CD4-positive, alpha-beta T cell treated with Interleukin-12 subunit alpha and Interleukin-12 subunit beta, for 1 hour (primary cell): ENCODE measurements at places on chromosomes 3 and 15.

DNA sequence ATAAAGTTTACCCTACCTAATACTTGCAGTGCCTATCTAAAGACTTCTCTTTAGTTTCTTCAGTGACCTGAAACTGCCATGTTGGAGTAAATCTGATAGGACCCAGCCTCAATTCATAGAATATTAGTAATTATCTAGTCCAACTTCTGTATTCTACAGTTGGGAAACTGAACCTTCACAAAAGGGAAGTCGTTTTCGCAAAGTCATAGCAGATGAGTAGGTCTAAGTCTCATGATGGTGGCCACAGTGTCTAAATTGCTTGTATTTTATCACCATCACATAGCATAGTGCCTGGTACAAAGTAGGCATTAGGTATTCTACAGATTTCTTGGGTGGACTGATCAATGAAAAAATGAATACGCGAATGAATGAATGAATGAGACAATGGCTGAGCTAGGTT, 8.4 kb downstream of the GMNC start:
- no peak for DNase-seq

- DNase-seq = no peak
Measured at GRCh38 chr3:155179437-155179827, 99.3 kb downstream of the MME start.

DNA sequence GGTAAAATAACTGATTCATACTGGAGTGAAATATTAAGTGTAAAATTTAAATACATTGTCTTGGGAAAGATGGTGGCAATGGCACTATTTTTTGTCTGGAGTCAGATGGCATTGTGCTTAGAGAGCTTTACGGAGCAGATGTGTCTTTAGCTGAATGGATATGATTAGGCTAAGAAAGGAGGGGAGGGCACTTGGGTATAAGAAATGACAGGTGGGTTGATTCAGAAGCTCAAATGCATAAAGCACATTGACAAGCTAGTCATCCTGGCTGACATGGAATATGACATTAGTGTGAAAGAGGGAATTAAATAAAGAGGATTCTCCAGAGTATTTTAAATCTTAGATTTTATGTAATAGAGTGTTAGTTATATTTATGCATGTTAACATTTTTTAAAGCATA, 570.1 kb upstream of the CBLB start:
- DNase-seq = no peak

DNA sequence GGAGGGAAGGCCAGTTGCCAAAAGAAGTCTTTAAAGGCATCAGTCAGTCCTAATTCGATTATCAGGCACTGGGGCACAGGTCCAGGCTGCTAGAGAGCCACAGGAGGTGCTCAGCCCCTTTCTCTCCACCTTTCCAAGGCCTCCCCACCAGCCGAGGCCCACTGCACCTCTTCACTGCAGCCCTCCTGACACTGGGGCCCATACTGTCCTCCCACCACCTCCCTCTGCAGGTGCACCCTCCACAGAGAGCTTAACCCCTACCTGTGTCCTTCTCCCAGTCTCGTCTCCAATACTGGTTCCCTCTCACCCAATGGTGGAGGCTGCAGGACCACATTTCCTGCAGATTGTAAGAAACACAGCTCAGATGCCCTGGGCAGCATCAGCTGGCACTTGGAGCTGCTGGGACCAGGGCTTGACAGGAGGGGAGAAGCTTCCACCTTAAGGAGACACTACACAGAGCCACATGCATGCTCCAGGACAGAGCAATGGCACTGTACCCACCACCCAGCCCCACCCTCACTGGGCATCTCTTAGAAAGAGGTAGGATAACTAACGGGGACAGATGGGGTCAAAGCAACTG, 81.6 kb upstream of the PRR20G start:
- no peak for DNase-seq

GRCh38 chr3:36679384-36680200, 84.8 kb downstream of the DCLK3 start:
- DNase-seq = no peak
